ENCODE measurements at places on chromosomes 6 and 20.

DNA sequence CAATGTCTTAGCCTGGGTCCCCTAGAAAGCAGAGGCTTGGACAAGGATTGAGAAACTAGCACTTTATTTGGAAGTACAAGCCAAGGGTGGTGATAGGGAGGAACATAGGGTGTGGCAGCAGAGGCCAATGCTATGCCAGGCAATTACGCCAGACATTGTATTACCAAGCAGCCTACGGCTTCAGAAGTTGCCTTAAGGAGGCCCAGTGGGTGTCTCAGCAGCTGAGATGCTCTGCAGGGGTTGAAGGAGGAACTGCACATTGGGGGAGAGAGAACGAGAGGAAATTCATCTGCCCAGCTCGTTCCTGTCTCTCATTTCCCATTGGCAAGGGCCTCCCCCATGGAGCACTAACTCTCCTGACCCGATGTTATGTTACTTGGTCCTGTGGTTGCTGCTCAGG is 859 bp downstream of the C20orf202 start:
- no peak for DNase-seq

DNA sequence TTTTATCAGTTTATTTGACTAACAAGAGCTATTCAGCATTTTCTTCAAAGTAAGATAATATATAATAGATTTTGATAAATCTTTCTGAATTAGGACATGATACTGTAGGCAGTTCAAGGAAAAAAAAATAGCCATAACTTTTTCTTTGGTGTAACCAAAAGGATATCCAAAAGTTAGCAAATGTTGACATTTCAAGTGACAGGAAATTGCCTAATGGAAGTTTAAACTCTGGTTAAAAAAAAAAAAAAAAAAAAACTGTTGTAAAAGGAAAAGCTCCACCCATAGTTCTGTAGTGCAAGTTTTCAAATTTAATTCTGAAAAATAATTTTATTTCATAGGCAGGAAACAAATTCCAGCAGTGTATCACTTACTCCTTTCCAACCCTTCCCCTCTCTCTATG is 18.8 kb downstream of the HEBP2 start:
- no peak for DNase-seq

DNA sequence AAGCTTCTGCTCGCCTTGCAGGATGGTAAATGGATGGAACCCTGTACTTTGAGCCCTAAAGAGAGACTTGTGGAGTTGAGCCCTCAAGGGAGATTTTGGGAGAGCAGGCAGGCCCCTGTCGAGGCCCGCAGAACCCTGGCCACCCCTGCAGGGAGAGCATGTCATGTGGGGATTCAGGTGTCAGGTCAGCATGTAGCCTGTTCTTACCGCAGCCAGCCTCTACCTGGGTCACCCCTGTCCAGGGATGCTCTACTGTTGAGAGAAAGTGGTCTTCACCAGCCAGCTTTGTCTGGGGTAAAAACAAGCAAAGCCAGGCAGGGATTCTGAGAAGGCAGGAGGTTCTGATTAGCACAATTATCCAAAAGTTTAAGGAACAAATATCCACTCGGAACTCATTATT is 55.6 kb upstream of the PROKR2 start:
- no peak for DNase-seq

GRCh38 chr20:48791014-48791413 is 36.8 kb downstream of the PREX1 start:
- no peak for DNase-seq

GRCh38 chr6:158916617-158917016 is 83.4 kb downstream of the RSPH3 start:
- peak; percentile 19 for DNase-seq
